ENCODE measurements at places on chromosomes 11 and 22.

- DNase-seq, result no peak
Measured at GRCh38 chr22:50621948-50622722, 5.8 kb downstream of the ARSA start.

DNA sequence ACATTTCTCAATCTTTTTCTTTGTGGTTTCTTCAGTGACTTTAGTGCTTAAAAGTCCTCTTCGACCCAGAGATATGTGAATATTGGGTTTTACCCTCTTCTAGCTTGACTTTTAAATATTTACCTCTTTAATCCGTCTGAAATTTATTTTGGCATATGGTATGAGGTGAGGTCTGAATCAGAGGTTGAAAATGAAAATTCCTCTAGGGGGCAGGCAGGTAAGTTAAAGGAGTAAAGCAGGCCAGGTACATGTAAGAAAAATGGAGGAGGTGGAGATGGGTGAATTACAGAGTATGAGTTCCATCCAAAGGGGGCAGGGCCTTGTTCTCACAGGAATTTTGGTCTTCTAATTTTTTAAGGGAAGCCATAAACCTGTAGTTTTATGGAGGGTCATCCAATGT lies 263.8 kb upstream of the NARS2 start:
- DNase-seq, result no peak

GRCh38 chr22:19175602-19176174 lies 2.8 kb downstream of the SLC25A1 start:
- no peak for DNase-seq

- no peak for DNase-seq
Measured at GRCh38 chr11:62026739-62027370, 59.4 kb upstream of the FTH1 start.

- no peak for DNase-seq
Measured at GRCh38 chr22:43396321-43396933, 15.4 kb upstream of the MPPED1 start.

DNA sequence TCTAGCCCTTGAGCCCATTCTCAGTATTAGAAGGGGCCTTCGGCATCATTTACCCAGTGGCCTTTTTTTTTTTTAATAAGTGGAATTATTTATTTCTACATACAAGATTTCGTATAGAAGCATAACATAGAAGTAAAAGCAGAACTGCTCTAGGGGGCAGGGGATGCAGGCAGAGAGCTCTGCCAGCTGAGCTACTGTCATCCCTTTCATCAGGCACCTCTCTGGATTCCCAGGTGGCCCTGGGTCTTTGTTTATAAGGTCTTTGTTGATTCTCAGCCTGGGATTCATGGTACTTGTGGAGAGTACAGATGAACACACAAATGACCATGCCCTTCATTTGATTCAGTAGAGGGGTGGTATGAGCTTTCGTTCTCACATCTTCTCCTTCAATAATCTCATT lies 66.4 kb downstream of the GAB2 start:
- no peak for DNase-seq

GRCh38 chr11:111370902-111371578 lies 8.0 kb downstream of the POU2AF1 start:
- DNase-seq, result no peak

- no peak for DNase-seq
Measured at GRCh38 chr11:95337972-95338429, 107.0 kb upstream of the SESN3 start.
